Body of pancreas (tissue), 4 donors: ENCODE measurements at places on chromosomes 16 and 17.

- no peak overlapping the region for H3K27ac ChIP-seq
- H3K36me3 ChIP-seq: no peaks in the 10 kb centered on the region
- no peaks in the 10 kb centered on the region for H3K27me3 ChIP-seq
- no peak overlapping the region for H3K4me3 ChIP-seq
- no peak for DNase-seq
- no peaks in the 10 kb centered on the region for H3K4me1 ChIP-seq
These were observed 13.1 kb downstream of the SKA2 start for GRCh38 chr17:59141860-59142259.

DNA sequence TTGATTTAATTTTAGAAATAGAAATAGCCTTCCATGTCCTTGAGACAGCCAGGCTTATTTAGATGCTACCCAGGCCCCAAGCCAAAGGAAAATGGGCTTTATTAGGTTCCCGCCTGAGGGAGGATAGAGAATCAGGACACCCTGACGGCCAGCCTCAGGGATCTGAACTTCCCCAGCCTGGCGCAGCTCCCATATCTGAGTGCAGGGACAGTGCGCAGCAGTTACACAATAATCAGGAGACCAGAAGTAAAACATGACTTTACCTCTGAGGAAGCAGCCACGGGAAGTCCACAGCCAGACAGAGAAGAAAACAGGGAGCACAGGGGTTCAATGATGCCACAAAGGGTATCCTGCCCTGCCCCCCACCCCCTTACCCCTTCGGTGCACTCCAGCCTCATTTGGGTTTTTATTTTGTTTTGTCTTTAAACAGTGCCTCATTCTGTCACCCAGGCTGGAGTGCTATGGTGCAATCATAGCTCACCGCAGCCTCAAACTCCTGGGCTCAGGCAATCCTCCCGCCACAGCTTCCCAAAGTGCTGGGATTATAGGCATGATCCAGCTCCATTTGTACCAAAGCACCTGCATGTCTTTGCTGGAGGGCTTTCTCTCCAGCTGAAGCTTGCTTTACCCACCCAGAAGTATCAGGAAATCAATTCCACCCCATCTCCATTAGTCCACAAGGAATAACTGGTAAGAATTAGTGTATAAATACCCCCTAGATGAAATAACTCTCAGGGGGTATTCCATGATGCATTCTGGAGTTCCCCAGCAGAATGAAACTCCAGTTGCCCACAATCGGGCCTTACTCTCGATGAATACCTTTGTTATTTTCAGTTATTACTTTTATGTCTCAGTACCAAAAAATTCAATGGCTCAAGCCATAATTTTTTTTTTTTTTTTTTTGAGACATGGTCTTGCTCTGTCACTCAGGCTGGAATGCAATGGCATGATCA, 21.9 kb downstream of the ORC6 start:
- no peaks in the 10 kb centered on the region for H3K36me3 ChIP-seq
- DNase-seq: no peak
- H3K4me3 ChIP-seq: no peak overlapping the region
- H3K27me3 ChIP-seq: no peaks in the 10 kb centered on the region

DNA sequence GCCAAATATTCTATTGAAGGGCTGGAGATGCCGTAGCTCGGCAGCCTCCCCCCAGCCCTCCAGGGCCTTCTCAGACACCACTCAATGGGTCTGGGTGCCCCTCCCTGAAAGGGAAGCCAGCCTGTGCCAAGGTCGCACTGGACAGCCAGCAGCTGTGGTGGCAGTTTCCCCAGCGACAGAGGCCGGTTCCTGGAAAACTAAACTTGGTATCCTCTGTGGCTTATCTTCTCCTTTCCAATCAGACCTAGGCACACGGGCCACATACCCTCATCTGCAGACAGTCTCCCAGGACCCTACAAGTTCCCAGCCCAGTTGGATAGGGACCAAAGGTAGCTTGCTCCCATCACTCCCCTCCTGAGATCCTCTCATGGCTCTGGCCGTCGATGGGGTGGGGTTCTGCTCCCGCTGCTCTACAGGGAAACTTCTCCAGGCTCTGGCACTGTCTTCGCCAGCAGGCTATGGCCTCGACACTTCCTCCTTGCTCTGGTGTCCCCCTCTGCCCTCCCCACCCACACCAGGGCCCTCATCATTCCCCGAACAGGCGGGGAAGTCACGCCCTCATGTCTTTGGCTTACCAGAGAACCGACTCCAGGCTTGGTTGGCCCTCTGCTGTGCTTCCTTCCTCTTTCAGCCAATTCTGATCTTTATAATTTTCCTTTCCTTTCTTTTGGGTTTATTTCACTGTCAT, 18.3 kb upstream of the IL21R start:
- H3K27ac ChIP-seq: no peak overlapping the region
- no peak for DNase-seq
- H3K4me3 ChIP-seq: no peak overlapping the region
- no peaks in the 10 kb centered on the region for H3K36me3 ChIP-seq
- H3K4me1 ChIP-seq: no peaks in the 10 kb centered on the region
- H3K27me3 ChIP-seq: no peaks in the 10 kb centered on the region

GRCh38 chr17:48016112-48016511, 21.5 kb downstream of the COPZ2 start:
- no peaks in the 10 kb centered on the region for H3K36me3 ChIP-seq
- DNase-seq: no peak
- H3K27me3 ChIP-seq: no peaks in the 10 kb centered on the region
- H3K27ac ChIP-seq: no peak overlapping the region
- H3K4me3 ChIP-seq: no peak overlapping the region

DNA sequence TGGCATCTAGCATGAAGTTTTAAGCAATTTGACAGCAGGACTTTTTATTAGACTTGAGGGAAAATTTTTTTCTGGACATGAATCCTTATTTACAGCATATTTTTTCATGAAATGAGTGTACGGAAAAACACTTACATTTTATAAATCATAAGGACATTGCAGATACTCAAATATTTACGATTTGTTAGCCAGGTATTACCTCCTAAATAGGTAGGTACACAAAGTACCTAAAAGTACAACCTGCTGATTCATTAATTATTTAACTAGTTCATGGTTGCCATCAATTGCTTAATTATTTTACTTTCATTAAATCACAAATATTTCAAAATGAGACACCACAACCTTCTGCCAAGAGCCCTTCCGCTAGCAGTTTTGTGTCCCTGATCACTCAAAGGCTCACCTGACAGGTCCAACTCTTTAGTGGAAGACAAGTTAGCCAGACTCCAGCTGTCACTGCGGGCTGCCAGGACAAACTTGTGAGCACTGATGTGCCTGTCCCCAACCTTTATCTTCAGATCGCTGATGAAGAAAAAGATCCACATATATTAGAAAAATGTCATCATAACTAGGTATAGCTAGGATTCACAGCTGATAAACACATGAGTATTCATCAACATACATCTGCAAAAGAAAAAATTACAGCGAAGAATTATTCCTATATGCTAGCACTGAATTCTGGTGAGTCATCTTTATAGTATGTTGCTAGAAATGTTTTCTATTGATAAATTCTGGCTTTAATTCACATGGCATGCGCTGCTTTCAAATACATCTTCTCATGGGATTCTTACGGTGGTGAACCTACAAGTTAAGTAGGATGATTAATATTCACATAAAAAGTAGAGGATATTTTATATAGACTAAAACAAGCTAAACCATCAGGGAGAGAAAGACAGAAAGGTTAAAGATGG, 28.2 kb downstream of the ANKFY1 start:
- DNase-seq: no peak
- H3K4me1 ChIP-seq: peaks cover 8% of the 10 kb centered on the region
- H3K27me3 ChIP-seq: no peaks in the 10 kb centered on the region
- peaks cover 8% of the 10 kb centered on the region for H3K36me3 ChIP-seq
- H3K27ac ChIP-seq: no peak overlapping the region
- H3K4me3 ChIP-seq: no peak overlapping the region

GRCh38 chr16:86239381-86239780, 270.9 kb upstream of the FOXF1 start:
- DNase-seq: no peak
- H3K27me3 ChIP-seq: no peaks in the 10 kb centered on the region
- H3K27ac ChIP-seq: no peak overlapping the region
- H3K4me1 ChIP-seq: no peaks in the 10 kb centered on the region
- no peak overlapping the region for H3K4me3 ChIP-seq

DNA sequence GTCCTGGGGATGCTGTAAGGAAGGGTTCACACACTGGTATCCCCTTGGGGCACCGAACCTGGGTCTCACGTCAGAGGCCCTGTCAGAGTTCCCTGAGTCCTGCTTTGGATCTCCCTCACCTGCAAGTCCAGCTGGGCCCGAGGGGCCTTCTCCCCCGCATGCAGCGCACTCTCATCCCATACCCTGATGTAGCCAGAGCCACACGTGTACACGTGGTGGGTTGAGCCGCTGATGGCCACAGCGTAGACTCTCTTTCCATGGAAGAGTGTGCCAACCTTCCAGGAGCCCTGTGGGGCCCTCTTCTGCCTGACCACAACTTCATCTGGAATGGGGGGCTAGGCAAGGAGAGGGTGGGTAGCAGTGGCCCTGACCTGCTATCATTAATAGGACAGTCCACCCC, 9.9 kb downstream of the TLE7 start:
- no peaks in the 10 kb centered on the region for H3K27me3 ChIP-seq
- no peaks in the 10 kb centered on the region for H3K4me1 ChIP-seq
- no peak for DNase-seq
- no peaks in the 10 kb centered on the region for H3K36me3 ChIP-seq
- no peak overlapping the region for H3K27ac ChIP-seq

- no peak for DNase-seq
- H3K36me3 ChIP-seq: no peaks in the 10 kb centered on the region
- no peak overlapping the region for H3K4me3 ChIP-seq
These were observed 26.3 kb upstream of the NACA2 start for GRCh38 chr17:61617330-61617729.
